GM12892 (cell line): ENCODE measurements at places on chromosomes 16 and 17.

DNA sequence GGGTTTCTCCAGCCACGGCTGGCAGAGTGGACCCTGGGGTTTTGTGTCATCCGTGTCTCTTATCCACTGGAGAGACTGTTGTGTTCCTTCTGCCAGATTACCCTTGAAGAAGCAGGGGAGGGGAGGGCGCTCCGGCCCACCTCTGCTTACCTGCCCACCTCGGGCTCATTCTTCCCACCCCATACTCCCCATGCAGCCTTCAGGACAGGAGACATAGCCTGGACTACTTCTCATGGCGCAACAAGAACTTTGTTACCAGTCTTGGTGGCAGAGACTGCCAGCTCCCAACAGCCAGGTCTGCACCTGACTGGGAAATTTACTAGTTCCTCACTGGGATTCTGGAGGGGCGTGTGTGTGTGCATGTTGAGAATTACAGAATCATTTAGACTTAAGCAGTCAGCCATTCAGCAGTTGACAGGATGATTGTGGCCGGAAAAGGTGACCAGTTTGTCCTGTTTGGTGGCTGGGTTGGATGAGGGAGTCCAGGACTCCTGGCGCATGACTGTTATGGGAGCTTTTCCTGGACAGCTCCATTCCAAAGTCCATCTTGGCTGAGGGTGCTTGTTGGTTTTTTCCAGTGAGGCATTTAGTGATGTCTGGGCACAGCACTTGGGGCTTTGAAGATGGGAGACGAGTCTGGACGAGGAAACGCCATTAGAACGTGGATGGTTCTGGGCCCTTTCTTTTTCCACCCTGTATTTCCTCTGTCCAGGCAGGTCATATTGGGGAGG, 8.7 kb downstream of the GSE1 start:
- DNase-seq, result no peak

GRCh38 chr16:678858-679813, 1.1 kb upstream of the STUB1 start:
- no peak for DNase-seq

DNA sequence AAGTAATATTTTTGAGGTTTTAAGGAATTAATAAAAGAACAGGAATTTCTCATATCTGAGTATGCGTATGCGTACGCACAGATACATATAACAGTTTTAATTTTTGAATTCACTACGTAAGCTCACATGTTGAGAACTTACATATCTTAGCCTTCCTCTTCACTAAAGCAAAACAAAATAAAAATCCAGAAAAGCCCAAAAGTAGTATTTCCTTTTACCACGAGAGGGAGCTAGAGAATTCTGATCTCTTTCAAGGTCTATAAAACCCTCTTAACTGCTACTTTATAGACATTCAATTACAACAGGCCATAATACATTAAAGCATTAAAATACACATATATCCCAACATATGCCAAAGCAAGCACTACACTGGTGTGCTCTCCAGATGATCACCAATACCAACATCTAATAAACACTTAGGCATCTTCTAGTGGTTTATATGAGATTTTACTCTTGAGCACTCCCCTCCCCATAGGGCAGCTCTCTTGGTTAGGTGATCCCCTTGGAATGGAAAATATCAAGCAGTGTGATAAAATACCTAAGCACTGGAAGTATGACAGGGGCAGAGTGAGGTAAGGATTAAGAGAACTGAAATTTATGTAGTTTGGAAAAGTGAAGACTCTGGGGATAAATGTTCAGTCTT, 94.0 kb downstream of the SKAP1 start:
- no peak for DNase-seq

- no peak for DNase-seq
Observed at GRCh38 chr16:57000271-57001025, 11.1 kb downstream of the NLRC5 start.

GRCh38 chr16:89099905-89100304, 6.3 kb downstream of the ACSF3 start:
- no peak for DNase-seq

GRCh38 chr17:8997994-8998628, 23.2 kb upstream of the NTN1 start:
- DNase-seq, result peak; percentile 56

- no peak for DNase-seq
Observed at GRCh38 chr17:8922451-8922850, 43.1 kb downstream of the PIK3R5 start.
